ENCODE measurements at places on chromosomes 3 and 15.

DNA sequence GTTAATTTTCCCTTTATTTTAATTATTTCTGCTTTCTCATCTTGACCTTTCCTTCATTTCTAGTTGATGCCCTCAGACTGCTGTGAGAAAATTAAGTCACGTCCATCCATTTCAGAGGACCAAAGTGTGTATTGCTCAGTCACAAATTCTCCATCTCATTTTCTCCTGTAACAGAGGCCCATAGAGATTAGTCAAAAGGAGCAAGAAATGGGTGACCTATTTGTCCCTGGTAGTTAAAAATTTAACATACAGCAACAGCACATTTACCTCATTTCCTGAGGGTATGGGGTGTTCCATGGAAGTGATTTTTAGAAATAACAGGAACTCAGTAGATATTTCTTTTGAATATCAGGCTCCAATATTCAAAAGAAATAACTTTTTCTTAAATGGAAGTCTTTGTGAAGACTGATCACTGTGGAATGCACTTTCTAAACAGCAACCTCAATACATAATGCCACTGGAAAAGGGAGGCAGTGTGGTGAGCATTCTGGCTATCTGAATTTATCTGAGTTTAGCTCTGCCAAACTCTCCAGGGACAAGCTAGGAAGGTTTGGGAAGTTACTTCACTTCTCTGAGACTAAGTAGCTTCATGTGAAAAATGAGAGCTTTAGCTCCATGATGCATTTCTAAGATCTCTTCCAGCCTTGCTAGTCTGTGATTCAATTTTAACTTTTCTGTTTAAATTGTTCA, 808.2 kb downstream of the SQOR start:
- H3K36me3 ChIP-seq: no peaks in the 10 kb centered on the region
- no peak overlapping the region for H3K4me3 ChIP-seq
- DNase-seq: no peak
- no peaks in the 10 kb centered on the region for H3K27me3 ChIP-seq
- peaks cover 6% of the 10 kb centered on the region for H3K4me1 ChIP-seq
- no peak overlapping the region for H3K27ac ChIP-seq

DNA sequence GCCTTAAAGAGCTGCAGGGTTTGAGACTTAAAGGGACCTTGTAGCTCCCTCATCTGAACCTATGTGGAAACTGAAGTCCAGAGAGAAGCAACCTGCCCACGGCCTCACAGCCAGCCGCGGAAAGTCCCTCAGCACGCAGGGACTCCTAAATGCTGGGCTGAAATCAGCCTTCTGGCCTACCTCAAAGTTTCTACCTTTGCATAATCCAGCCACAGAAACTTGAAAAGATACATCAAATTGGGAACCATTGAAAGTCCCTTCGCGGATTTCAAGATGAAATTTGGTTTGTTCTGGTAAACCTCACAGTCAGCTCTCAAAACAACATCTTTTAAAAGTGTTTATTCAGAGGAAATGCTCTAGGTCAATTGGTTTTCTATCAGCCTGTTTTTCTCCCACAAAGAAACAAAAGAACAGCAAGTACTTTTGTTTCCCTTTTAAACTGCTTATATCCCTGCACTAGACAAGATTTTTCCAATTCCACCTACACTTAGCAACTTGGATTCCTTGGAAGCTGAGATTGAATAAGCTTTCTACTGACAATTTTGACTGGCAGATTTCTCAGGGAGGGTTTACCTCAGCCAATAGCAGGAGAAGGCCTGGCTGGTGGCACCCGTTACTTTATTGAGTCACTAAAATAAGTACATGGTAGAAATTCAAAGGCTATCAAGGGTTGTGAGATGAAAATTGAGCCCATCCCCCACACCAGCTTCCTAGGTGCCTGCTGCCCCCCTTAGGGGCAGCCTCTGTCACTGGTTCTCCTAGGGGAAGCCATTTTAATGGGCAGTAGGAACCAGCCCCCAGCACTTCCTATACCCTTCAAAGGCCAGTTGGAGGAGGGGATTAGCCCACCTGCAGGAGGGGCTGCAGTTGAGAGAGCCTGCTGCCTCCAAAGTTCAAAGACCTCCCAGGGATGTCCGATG, 171.2 kb downstream of the ADAMTS17 start:
- peaks cover 6% of the 10 kb centered on the region for H3K27me3 ChIP-seq
- no peaks in the 10 kb centered on the region for H3K4me1 ChIP-seq
- H3K4me3 ChIP-seq: no peak overlapping the region

- H3K27ac ChIP-seq: no peak overlapping the region
- no peak overlapping the region for H3K4me3 ChIP-seq
- no peaks in the 10 kb centered on the region for H3K36me3 ChIP-seq
- no peaks in the 10 kb centered on the region for H3K27me3 ChIP-seq
Observed at GRCh38 chr3:148604270-148605085, 93.2 kb upstream of the AGTR1 start.

DNA sequence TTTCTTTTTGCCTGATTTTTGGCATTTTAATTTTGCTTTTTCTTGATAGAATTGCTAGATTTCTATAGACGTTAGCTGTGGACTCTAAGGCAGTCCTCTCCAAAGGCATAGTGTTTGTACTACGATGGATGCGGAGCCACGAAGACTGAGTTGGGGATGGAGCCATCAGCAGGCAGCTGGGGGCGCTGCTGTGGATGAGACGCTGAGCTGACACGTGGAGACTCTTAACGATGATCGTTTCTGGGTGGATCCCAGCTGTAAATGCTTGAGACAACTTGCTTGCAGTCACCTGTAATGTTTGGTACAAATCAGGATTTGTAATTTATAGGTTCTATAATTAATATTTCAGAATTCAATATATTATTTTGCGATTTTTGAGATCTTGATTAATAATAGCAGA, 13.3 kb upstream of the PPP1R2 start:
- H3K4me1 ChIP-seq: no peaks in the 10 kb centered on the region
- H3K4me3 ChIP-seq: no peak overlapping the region
- no peak overlapping the region for H3K27ac ChIP-seq
- no peak for DNase-seq
- H3K36me3 ChIP-seq: no peaks in the 10 kb centered on the region

DNA sequence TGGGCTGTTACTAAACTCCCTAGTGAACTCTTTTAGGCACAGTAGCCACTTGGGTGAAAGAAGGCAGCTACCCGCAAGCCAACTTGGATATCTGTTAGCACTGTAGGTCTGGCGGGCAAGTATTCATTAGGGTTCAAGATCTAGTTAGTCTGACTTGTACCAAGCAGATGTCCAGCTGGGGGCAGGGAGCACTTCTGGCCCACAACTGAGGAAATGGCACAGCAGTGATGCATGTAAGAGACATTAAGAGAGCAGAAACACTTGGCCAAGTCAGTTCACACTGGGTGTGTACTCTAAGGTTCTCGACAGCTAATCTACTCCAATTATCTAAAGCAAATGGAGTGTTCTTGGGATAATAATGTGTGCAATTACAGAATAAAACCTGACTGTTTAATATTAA, 131.7 kb downstream of the CTNNB1 start:
- H3K27ac ChIP-seq: no peak overlapping the region
- no peak overlapping the region for H3K4me3 ChIP-seq
- H3K27me3 ChIP-seq: no peaks in the 10 kb centered on the region
- no peaks in the 10 kb centered on the region for H3K36me3 ChIP-seq
- peaks cover 16% of the 10 kb centered on the region for H3K4me1 ChIP-seq
- DNase-seq: no peak

DNA sequence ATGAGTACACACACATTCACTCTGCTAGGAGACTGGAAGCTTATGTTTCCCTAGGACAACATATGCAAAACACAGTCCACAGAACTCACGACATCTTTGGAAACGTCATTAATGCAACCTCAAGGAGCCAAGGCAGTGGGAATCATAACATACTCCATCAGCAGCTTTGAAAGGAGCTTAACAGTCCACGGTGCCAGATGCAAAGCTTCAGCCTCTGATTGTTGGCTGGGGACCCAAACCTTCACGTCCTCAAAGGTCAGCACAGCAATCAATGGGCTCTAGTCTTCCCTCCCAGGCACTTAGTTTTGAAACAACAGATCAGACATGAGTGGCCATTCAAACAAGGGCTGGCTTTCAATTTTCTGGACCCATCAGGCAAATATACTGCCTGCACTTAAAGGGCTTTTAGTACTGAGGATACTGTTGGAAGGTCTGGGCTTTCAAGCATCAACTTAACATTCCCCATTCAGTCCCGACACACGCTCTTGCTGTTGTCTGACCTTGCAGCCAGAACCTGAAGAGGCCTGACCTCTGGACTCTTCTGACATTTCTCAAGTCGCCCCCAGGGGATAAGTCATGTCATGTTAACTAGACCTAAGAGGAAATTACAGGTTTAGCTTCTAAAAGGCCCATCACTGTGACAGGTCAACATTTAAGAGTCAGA, 223.0 kb downstream of the PDZRN3 start:
- H3K27me3 ChIP-seq: no peaks in the 10 kb centered on the region
- no peak overlapping the region for H3K4me3 ChIP-seq
- no peaks in the 10 kb centered on the region for H3K36me3 ChIP-seq
- no peak overlapping the region for H3K27ac ChIP-seq
- no peaks in the 10 kb centered on the region for H3K4me1 ChIP-seq
- DNase-seq: no peak

DNA sequence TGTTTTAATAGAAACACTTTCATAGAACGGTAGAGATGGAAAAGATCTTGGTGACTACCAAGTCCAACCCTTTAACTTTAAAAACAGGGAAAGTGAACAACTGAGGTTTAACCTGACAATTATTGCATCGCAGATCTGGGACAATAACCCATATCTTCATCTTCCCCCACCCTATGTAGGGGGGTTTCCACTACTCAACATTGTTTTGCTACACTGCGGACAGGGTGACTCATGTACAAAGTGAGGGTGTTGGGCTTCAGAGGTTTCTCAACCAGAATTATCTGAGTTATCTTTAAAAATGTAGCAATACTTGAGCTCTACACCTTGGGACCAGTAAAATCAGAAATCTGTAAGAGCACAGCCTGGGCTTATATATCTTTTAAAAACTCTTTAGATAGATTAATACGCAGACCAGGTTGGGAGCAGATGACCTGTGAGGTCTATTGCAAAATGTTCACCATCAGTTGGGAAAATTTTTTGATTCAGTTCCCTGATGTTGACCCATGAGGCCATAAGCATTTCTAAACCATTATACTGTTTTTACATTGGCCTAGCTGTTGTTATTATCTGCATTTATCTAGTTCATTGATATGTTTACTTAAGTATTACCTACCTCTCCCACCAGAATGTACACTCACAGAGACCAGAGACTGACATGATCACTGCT, 103.6 kb upstream of the ICE2 start:
- H3K27me3 ChIP-seq: no peaks in the 10 kb centered on the region
- no peaks in the 10 kb centered on the region for H3K36me3 ChIP-seq
- no peak for DNase-seq
- H3K27ac ChIP-seq: no peak overlapping the region
- peaks cover 54% of the 10 kb centered on the region for H3K4me1 ChIP-seq
